Hepatocyte (in vitro differentiated cells): ENCODE measurements at places on chromosomes 1 and 21. TPM values are rescaled to one million over a fixed set of nuclear protein-coding genes. Genes with fewer than 3 reads are reported as not detected.
A peak's percentile ranks its signal among the peaks of the same experiment; 100 is the strongest.

- H3K27me3 ChIP-seq = no peaks in the 10 kb centered on the region
- H3K27ac ChIP-seq = no peak overlapping the region
- no peak overlapping the region for H3K4me3 ChIP-seq
- no peak for DNase-seq
- no peaks in the 10 kb centered on the region for H3K4me1 ChIP-seq
- no peaks in the 10 kb centered on the region for H3K36me3 ChIP-seq
Measured at GRCh38 chr1:79945391-79945790, 938.9 kb upstream of the ADGRL4 start.

Gene ALX3
- total RNA-seq = 0.27 and 1.6 TPM in 2 replicates

GRCh38 chr1:34520111-34520510 is 234.7 kb upstream of the GJB5 start:
- no peaks in the 10 kb centered on the region for H3K36me3 ChIP-seq
- H3K4me1 ChIP-seq = no peaks in the 10 kb centered on the region
- H3K4me3 ChIP-seq = no peak overlapping the region
- no peaks in the 10 kb centered on the region for H3K27me3 ChIP-seq

Gene SPRR3
- total RNA-seq = not detected in 2 replicates

Gene KRTAP19-1
- not detected in 2 replicates for total RNA-seq

GRCh38 chr1:154747740-154748404 is 122.2 kb downstream of the KCNN3 start:
- peaks cover 9% of the 10 kb centered on the region for H3K4me1 ChIP-seq
- no peak overlapping the region for H3K4me3 ChIP-seq
- DNase-seq = peak; percentile 48
- H3K27me3 ChIP-seq = peaks cover 5% of the 10 kb centered on the region

Gene NID1
- total RNA-seq = 57.3 and 72.8 TPM in 2 replicates

GRCh38 chr1:201515895-201516294 is 9.0 kb upstream of the CSRP1 start:
- H3K36me3 ChIP-seq = no peaks in the 10 kb centered on the region
- peak overlapping the region; percentile 43 for H3K27ac ChIP-seq
- no peaks in the 10 kb centered on the region for H3K27me3 ChIP-seq
- peaks cover 23% of the 10 kb centered on the region for H3K4me1 ChIP-seq
- no peak overlapping the region for H3K4me3 ChIP-seq
- no peak for DNase-seq

DNA sequence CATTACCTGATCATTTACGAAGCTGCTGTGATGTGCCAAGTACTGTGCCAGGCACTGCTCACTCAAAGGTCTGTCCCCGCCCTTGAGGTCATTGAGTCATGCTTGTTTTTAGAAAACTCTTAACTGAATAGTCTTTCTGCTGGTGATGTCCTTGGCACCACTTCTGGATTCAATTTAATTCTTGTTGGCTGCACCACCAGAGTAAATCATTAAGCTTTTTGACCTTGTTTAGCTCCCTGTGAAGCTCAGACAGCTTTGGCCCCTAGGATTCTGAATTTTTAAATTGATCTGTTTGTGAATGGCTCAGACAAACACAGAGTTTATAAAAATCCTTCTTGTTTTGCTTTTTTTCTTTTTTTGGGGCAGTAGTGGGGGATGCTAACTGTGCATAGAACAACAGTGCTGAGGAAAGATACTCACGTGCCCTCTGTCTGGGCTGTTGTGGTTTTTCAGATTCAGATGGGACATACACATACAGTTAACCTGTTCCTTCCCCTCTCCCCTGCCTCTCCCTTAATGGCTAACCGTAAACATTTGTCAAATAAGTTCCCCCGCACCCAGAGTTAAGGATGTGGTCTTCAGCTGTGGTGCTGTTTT is 67.6 kb downstream of the MTR start:
- H3K36me3 ChIP-seq = no peaks in the 10 kb centered on the region
- peaks cover 22% of the 10 kb centered on the region for H3K4me1 ChIP-seq
- no peak overlapping the region for H3K4me3 ChIP-seq

GRCh38 chr1:150777544-150777943 is 12.0 kb upstream of the CTSS start:
- no peaks in the 10 kb centered on the region for H3K4me1 ChIP-seq
- H3K36me3 ChIP-seq = no peaks in the 10 kb centered on the region
- no peak overlapping the region for H3K4me3 ChIP-seq

Gene RGS4
- total RNA-seq = 13.1 and 16.8 TPM in 2 replicates

- no peak overlapping the region for H3K4me3 ChIP-seq
- H3K4me1 ChIP-seq = no peaks in the 10 kb centered on the region
- no peaks in the 10 kb centered on the region for H3K36me3 ChIP-seq
- no peak overlapping the region for H3K27ac ChIP-seq
Measured at GRCh38 chr21:14844001-14844400, 220.8 kb downstream of the NRIP1 start.

DNA sequence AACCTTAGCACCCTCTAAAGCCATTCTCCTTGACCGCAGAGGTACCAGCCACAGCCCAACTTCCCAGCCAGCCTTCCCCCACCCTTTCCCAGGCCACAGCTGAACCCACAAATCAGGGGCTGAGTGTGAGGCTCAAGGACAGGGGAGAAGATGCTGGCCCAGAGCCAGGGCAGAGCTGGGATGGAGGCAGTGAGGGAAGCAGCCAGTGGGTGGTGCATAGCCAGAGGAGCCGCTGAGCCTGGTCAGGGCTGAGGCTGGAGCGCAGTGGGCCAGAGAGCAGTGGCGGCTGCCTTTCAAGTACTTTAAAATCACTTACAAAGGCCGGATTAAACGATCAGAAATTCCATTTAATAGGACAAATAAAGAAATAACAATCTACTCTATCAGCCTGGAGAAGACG is 36.3 kb downstream of the DMAP1 start:
- DNase-seq = peak; percentile 37
- H3K27ac ChIP-seq = no peak overlapping the region
- no peaks in the 10 kb centered on the region for H3K36me3 ChIP-seq
- H3K4me1 ChIP-seq = peaks cover 11% of the 10 kb centered on the region
- no peak overlapping the region for H3K4me3 ChIP-seq
- H3K27me3 ChIP-seq = no peaks in the 10 kb centered on the region

GRCh38 chr1:16218014-16218673 is 5.7 kb upstream of the ARHGEF19 start:
- DNase-seq = no peak
- H3K4me1 ChIP-seq = peaks cover 10% of the 10 kb centered on the region
- H3K27me3 ChIP-seq = no peaks in the 10 kb centered on the region
- H3K4me3 ChIP-seq = no peak overlapping the region
- H3K27ac ChIP-seq = no peak overlapping the region

Gene PLCH2
- 0.48 and 1.3 TPM in 2 replicates for total RNA-seq

DNA sequence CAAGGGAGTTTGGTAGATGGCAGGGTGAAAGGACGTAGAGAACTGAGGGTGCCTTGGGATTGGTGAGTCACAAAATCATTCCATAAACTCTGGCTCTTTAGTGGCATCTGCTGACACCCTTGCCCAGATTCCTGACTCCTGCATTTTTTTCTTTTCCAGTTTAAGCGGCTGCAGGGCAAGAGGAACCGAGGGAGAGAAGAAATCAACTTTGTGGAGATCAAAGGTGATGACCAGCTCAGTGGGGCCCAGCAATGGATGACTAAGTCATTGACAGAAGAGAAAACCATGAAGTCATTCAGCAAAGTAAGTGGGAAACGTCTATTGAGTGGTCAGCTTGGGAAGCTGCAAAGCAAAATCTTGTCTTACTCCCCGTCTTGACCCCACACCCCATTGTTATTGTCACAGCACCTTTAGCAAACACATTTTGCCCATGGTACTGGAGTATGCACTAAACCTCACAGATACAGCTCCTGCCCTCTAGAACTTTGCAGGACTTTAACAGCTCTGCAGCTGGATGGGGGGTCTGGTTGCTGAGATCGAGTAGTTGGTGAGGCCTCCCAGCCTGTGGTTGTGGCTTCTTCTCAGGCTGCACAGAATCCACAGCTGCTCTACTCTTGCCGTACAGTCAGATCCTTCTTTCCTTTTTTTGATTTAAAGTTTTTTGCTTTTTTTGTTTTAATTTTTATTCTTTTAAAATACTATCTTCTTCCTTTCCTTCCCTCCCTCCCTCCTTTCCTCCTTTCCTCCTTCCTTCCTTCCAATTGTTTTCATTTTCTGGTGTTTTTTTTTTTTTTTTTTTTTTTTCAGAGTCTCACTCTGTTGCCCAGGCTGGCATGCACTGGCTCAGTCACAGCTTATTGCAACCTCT is 21.9 kb downstream of the SH2D2A start:
- no peak for DNase-seq
- H3K4me3 ChIP-seq = no peak overlapping the region
- H3K27me3 ChIP-seq = no peaks in the 10 kb centered on the region
- H3K4me1 ChIP-seq = no peaks in the 10 kb centered on the region
- H3K27ac ChIP-seq = no peak overlapping the region
- peaks cover 2% of the 10 kb centered on the region for H3K36me3 ChIP-seq

Gene FCRL2
- 0.13 TPM in 1 of 2 replicates, not detected in the other for total RNA-seq

GRCh38 chr1:52210044-52210443 is 68.2 kb downstream of the ZFYVE9 start:
- DNase-seq = no peak
- no peak overlapping the region for H3K4me3 ChIP-seq
- H3K36me3 ChIP-seq = no peaks in the 10 kb centered on the region
- H3K27ac ChIP-seq = no peak overlapping the region
- no peaks in the 10 kb centered on the region for H3K27me3 ChIP-seq
- no peaks in the 10 kb centered on the region for H3K4me1 ChIP-seq
